Epithelial cell of prostate (primary cell): ENCODE measurements at places on chromosomes 3 and 15.

DNA sequence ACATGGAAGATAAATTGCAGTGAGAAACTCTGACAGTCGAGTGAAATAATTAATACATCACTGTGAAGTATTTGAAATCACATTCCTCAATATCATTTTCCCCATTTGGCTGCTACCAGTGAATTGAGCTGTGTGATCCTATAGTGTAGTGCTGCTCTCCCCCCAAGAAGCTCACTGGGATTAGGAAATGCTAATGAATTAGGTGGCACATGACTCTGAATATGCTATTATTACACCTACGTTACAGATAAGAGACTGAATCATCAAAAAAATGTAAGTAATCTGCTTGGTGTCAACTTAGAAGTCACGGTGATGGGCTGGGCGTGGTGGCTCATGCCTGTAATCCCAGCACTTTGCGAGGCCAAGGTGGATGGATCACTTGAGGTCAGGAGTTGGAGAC, 34.7 kb upstream of the SYNM start:
- DNase-seq = no peak

DNA sequence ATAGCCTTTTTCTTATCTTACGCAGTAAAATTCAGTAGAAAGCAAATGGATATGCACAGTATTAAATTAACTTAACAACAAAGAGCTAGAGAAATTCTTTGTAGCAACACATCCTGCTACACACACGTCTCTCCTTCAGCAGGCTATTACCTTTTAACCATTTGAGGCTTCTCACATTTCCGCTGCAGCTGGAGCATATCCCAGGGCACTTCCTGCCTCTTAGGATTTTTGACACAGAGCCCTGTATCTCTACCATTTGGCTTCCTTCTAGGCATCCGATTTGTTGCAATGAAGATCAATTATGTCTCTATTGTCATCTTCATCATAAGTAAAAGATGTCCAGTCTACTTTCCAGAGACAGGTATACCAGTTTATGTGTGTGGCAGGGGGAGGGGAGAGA, 292.4 kb upstream of the CBLB start:
- no peak for DNase-seq

DNA sequence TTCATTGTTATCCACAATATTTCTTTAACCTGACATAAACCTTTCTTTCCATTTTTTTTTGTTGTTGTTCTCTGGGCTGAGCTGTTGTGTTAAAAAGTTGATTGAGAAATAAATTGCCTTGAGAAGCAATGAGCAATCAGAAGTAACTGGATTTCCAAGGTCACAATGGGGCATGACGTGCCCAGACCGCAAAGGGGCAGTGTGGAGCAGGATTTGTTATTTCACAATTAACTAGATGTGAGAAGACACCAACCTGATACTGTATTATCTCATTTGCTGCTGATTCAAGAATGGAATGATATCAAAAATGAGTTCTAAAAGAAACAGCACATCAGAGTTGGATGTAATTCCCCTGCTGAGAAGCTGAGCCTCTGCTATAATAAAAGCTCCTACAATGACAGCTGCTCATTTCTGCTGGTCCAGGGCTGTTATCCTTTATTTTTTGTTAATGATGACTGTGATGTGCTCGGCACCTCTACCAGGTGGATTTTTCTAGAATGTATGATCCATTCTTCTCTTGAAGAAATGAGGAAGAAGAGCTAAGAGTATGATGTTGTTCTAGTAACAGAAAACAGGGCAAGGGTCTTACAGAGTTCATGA, 28.1 kb downstream of the CPNE4 start:
- DNase-seq = peak; percentile 5

- no peak for DNase-seq
Measured at GRCh38 chr15:40498891-40499290, 28.1 kb downstream of the CHST14 start.

GRCh38 chr3:47846880-47847248, 43.9 kb downstream of the DHX30 start:
- no peak for DNase-seq

GRCh38 chr3:183013856-183014255, 33.5 kb upstream of the DCUN1D1 start:
- DNase-seq = no peak

DNA sequence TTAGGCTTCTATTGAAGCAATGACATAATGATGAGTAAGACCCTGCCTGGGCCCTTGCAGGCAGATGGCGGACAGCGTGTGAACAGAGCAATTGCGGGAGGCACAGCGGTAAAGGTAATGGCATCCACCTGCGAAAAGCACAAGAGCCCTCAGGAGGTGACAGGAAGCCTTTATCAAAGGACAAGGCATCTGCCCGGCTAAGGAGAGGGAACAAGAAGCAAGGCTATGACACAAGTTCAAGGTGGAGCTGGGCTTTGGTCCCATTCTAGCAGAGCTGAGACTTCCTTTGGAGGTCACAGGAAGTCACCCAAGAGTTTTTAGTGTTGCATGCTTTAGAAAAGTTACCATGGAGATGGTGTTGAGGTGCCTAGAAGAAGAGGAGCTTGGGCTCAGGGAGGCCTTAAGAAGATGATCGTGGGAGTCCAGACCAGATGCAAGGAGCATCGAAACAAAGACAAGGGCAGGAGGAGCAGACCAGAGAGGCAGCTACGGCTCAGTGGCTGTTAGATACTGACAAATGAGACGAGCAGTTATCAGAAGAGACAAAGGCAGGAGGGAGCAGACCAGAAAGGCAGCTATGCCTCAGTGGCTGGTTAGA, 34.5 kb downstream of the OSBPL10 start:
- DNase-seq = no peak

- peak; percentile 8 for DNase-seq
Measured at GRCh38 chr15:64324165-64324877, 31.7 kb downstream of the CSNK1G1 start.

GRCh38 chr3:86869566-86869965, 121.4 kb downstream of the VGLL3 start:
- DNase-seq = no peak

GRCh38 chr3:122793568-122794416, at the start of gene HSPBAP1:
TSS of gene HSPBAP1 (minus strand) at chr3:122793831. CDS start at chr3:122793680, 151 bp downstream.
- DNase-seq = peak; percentile 66

DNA sequence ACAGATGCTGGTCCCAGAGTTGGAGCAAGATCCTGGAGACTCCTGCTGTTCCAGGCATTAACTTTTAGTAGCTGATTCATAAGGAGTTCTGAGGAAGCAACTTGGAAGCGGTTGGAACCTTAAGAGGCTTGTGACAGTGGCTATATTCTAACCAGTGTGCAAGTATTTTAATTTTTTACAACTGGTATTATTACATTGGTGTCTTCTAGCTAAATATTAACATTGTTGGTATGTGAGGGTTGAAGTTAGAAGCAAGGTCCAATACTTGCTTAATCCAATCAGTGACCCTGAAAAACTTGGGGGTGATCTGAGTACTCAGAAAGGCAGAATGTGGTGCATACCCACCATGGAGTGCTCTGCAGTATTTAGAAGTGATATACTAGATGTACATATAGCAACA, 1.5 kb upstream of the OR4F15 start:
- no peak for DNase-seq

GRCh38 chr15:38134252-38134651, 118.4 kb upstream of the SPRED1 start:
- DNase-seq = no peak

- DNase-seq = no peak
Measured at GRCh38 chr3:138257986-138258385, 70.9 kb downstream of the ARMC8 start.

DNA sequence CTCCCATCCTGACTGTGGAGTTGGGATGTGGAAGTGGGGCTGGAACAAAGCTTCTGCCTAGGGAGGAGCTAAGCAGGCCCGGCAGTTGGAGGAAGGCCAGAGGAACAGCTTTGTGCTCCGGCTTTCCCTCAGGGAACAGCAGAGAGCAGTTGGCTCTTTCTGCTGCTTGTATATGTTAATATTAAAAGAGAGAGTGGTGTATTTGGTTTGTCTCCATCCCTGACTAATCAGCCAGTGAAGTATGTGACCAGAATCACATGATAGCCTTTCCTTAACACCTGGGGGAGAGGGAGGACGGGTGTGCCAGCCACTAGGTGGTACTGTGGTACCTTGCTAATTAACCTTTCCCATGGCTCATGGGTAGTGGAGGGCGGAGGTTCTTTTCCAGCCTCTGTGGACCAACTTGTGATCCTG, 10.0 kb downstream of the EIF2B5 start:
- peak; percentile 61 for DNase-seq

DNA sequence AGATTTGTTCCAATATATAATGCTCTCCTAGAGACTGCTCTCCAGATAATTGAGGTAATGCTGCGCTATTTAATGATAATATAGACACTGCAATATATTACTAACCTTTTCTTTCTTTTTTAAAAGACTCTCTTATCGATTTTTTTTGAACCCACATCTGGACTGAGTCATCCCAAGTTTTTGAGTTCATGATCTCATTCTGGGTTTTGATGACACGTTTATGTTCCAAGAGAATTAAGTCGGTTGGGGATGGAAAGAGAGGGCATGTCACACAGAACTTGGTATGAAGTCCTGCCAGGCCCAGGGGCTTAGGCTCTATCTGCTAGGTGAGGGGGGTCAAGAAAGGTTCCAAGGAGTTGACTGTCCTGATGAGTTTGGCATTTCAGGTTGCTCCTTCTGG, 431.1 kb downstream of the MFSD1 start:
- DNase-seq = no peak

- no peak for DNase-seq
Measured at GRCh38 chr3:65377637-65378036, 661.1 kb downstream of the MAGI1 start.

DNA sequence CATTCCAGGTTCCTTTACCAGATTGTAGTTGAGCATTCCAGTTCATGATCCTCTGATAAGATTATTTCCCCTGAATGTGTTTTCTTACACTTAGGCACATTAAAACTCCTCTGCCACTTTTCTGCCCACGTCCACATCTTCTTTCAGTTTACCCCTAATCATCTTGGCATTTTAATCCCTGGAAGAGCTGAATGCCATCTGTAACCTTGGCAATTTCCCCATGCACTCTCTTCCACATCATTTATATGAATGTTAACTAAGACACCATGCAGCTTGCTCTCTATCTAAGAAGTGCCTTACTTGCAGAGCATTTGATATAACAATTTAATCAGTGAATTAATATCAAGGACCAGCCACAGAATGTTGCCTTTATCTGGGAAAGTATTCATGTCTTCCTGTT, 25.8 kb downstream of the TIMP4 start:
- no peak for DNase-seq

DNA sequence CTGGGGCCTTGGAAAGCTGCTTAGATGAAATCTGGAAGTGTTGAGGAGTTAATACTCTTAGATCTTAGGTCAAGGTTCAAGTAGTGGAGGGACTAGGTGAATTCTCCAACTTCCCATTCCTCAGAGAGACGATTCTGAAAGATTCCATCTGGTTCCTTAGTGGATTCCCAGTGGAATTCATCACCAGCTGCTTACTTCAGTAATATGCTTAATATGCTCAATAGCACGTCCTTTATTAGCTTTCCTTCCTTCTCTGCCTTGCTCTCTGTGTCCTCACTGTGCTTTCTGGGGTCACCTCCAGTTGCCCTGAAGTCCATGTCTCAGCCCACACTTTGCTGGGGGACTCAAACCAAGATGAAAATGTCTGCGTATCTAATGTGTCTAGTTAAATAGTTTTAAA, 31.0 kb downstream of the CEP63 start:
- no peak for DNase-seq

DNA sequence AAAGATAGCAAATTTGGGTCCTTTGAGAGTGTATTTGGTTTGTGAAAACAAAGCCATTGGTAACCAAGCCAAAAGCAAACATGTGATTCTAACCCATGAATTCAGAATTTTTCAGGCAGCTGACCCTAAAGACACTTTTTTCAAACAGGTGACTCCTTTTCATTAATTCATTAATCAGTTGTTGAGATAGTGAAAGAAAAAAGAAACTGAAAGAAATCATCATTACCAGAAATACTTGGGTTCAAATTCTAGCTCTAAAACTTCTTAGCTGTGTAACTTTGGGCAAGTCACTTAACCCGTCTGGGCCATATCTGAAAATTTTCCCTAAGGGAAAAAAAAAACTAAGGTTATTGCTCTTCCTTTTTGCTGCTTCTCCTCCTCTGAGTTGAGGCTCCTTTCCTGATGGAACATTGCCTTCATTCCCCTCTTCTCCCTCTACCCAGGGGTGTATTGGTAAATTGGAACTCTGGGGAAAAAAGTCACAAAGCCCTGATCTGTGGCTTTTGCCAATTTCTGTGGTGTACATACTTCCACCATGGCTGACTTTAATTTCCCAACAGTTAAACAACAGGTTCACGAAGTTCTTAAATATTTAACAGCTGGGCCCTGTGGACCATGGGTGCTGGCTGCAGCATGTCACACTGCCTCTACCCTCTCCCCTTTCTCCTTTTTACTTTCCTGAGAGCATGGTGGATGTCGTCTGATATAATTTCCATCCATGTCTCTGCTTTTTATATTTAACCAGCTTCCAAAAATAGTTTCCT, 120.3 kb downstream of the ASB7 start:
- DNase-seq = no peak

GRCh38 chr3:46393554-46394434, 13.1 kb downstream of the CCR5AS start:
- DNase-seq = no peak

- DNase-seq = no peak
Measured at GRCh38 chr3:165874663-165875489, 37.7 kb upstream of the BCHE start.

DNA sequence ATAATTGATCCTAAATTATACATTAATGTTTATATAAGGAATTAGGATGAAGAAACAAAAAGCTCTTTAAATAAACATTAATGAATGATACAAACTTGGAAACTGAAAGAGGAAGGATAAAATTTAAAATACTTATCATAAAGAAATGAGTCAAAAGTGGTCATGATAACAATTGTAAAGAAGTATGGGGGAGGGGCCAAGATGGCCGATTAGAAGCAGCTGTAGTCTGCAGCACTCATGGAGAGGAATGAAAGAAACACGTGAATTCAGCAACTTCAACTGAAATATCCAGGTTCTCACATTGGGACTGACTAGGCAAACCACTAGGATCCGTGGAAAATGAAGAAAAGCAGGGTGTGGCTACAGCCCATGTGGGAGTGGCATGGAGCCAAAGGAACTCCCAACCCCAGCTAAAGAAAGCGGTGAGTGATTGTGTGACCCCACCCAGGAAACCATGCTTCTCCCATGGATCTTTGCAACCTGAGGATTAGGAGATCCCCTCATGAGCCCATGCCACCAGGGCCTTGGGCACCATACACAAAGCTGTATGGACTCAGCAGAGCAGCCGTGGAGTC, 13.1 kb upstream of the CP start:
- DNase-seq = no peak

- DNase-seq = no peak
Measured at GRCh38 chr3:71901645-71902044, 116.7 kb upstream of the PROK2 start.

GRCh38 chr15:34065941-34066340, 26.9 kb upstream of the AVEN start:
- DNase-seq = peak; percentile 93
